Activated CD4-positive, alpha-beta T cell treated with anti-CD3 and anti-CD28 coated beads for 36 hours (primary cell): ENCODE measurements at places on chromosomes 5 and 9. TPM values are rescaled to one million over a fixed set of nuclear protein-coding genes. Genes with fewer than 3 reads are reported as not detected.
A peak's percentile ranks its signal among the peaks of the same experiment; 100 is the strongest.

Gene ARAP3
- 3.2 TPM for total RNA-seq

- no peak for DNase-seq
Observed at GRCh38 chr5:110043025-110043424, 353.3 kb downstream of the MAN2A1 start.

DNA sequence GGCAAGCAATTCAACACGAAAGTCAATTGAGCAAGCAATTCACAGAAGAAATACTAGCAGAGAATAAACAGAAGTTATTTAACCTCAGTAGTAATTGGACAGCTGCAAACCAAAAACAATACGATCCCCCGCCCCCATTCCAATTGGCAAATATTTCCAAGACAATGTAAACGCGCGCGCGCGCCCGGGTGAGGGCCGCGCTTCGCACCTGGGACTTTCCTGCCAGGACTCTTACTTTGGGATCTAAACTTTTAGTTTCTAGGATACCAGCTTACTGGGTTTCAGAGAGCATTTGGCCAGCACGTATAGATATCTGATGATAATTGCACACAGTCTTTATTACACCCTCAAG is 8.6 kb downstream of the RUFY1 start:
- DNase-seq, result peak; percentile 48

DNA sequence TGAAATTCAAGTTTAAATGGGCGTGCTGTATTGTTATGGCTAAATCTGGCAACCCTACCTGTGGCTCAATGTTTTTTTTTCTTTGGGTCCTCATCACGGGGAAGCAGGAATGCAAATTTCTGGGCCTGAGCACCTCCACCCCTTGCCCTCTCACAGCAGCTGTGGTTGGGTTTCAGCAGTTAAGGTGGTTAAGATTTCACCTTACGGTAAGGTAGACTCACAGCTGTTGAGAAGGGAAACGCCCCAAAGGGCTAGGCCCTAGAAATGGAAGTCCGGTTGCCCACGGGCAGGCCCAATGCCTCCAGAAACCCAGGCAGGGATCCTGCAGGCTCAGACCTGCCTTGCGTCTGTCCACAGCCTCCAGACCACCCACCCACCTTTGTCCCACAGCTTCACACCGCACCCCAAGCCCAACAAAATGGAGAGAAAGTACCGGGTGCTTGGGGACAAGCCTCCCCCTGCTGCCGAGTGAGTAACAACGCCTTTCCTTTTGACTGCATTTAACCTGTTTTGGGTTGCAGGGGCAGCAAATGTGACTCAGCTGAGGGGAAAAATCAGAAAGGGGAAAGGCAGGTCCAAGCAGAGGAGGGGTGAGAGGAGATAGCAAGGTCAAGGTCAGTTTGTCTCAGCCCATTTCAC is 48.1 kb upstream of the TDRD7 start:
- no peak for DNase-seq

- DNase-seq, result no peak
Observed at GRCh38 chr9:132040246-132040645, 39.4 kb downstream of the MED27 start.

- DNase-seq, result peak; percentile 16
Observed at GRCh38 chr9:96021551-96022444, 146.3 kb downstream of the ERCC6L2 start.
